ENCODE measurements at places on chromosomes 16 and 17.
A peak's percentile ranks its signal among the peaks of the same experiment; 100 is the strongest.

GRCh38 chr17:72733619-72734282 is 358.7 kb downstream of the SLC39A11 start:
- DNase-seq: no peak

GRCh38 chr16:66933776-66934137 is 445 bp downstream of the CIAO2B start:
- no peak for DNase-seq

GRCh38 chr17:81121841-81122733 is 43.2 kb upstream of the PVALEF start:
- no peak for DNase-seq

DNA sequence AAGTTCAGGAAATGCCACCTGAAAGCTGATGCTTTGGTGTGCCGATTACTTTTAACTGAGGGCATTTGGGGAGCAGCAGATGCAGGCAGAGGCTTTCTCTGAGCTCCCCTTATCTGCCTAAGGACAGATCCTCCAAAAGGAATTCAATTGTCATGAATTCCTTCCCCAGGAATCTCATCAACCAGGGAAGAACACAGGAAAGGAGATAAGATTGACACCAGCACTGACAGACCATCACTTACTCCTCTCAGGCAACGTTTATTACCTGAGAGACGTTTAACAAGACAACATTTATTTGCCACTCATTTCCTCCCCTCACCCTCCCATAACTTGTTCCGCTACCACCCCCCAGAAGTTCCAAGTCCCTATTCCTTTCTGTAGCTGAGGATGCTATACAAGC is 17.6 kb upstream of the CDRT4 start:
- no peak for DNase-seq

DNA sequence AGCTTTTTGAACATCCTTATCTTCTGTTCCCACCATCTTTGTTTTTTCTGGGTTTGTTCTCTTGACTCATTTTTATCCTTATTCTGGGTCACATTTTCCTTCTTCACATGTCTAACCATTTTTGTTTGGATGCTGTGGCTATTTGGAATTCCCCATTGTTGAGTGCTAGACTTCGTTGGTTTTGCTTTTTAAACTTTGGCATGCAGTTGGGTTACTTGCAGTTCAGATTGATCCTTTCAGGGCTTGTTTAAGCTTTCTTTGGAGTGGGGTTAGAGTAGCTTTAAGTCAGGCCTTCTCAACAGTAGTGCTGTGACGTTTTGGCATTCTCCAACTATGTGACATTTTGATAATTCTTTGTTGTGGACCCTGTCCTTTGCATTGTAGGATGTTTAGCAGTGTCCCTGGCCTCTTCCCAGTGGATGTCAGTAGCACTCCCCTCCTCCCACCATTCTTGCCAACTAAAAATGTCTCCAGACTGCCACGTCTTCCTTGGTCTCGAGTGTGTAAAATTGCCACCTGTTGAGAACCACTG is 21.1 kb downstream of the PRMT7 start:
- DNase-seq: peak; percentile 23

DNA sequence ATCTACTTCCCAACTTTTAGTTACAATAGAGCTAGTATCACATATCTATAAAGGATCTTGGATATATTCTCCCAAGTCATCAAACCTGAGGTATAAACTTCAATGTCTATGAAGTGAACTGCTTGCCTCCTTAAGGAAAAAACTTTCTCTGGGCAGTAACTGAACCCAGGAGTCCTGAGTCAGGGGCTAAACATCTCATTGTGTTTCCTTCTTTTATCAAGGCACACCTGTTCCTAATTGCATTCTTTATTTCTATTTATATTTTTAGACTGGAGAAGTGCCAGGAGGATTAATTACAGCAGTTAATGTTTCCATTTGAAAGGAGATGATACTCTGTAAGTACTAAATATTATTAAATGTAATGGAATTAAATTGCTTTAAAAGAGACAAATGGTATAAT is 98.6 kb downstream of the CDH8 start:
- DNase-seq: no peak

DNA sequence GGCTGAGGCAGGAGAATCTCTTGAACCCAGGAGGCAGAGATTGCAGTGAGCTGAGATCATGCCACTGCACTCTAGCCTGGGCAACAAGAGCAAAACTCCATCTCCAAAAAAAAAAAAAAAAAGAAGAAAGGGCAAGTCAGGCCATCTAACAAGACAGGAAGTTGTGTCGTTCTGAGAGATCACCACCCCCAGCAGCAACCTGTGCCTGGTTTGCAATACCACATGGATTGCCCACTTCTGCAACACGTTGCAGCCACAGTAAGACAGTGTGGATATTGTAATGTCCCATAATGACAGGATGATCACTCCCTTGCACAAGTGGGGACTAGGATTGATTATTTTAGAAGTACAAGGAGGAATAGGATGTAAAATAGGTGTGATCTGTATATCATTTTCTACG is 3.4 kb upstream of the KRTAP2-4 start:
- DNase-seq: no peak

DNA sequence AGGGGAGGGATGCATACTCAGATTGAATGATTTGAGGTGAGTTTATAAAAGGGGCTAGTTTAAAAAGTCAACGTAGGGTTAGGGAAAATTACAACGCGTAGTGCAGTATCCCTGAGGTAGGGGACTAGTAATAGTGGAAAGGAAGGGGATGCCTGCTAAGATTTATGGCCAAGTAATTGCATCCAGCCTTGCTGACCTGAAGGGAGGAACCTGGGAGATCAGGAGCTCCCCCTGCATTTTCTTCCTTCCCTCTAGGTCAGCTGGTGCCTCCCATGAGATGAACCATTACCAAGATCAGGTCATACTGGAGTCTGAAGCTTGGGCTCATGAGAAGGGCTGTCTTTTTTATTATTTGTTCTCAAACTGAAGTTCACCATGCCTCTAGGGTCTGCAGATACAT is 606.6 kb downstream of the TMEM114 start:
- no peak for DNase-seq

DNA sequence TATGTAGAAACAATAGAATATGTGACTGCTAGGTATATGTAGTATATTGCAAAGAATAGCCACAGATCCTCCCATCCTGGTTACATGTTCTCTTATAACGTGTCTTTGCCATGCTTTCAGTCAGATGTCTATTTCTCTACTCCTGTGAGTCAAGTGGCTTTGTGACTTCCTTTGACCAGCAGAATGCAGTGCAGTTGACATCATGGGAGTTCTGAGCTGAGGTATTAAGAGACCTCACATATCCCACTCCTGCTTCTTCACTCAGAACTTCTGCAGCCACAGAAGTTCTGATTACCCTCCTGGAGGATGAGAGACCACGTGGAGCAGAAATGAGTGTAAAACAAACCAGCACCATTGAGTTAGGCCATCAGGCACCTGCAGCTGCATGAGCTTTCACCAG is 222.5 kb downstream of the PRKCA start:
- no peak for DNase-seq

GRCh38 chr17:79483842-79484241 is 127.0 kb downstream of the RBFOX3 start:
- no peak for DNase-seq

DNA sequence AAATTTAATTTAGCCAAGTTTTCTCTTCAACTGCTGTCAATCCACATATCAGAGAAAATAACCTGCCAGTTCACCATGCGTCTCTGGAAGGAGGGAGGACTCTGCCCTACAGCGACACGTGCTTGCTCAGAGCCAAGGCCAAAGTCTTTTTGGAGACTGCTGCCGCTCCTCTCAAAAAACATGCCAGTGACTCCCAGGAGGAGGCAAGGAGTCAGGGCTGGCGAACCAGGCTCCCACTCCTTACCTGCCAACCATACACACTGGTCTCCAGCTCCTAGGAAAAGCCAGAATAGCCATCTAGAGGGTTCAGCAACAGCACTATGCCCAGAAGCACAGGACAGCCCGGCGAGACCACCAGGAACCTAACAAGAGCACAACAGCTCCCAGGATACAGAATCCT is 73.0 kb downstream of the ANKRD11 start:
- DNase-seq: no peak

- no peak for DNase-seq
These were observed 191.6 kb downstream of the CPPED1 start for GRCh38 chr16:12611916-12612597.

- DNase-seq: no peak
These were observed 13.5 kb downstream of the MAPT start for GRCh38 chr17:45907750-45908395.

DNA sequence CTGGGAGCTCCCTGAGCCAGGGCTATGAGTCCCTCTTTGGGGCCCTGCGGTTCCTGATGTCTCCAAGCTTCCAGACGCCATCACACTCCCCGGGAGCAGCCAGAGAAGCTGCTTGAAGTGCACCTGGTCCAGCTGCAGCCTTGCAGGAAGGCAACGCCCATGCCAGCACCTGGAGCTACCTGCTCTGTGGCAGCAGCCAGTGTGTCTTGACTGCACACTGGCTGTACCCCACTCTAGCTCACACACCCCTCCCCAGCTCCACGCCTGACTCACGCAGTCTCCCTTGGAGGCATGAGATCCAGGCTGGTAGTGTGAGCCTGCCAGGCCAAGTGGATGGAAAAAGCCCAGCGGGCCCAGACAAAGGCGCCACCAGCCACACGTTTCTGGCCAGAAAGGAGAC is 63.3 kb downstream of the USP32 start:
- DNase-seq: no peak

- DNase-seq: no peak
These were observed 5.0 kb upstream of the LASP1 start for GRCh38 chr17:38864636-38865398.

GRCh38 chr16:72983241-72983640 is 64.7 kb downstream of the ZFHX3 start:
- DNase-seq: no peak

- no peak for DNase-seq
These were observed 55.0 kb downstream of the CNGB1 start for GRCh38 chr16:57915811-57916488.

- DNase-seq: no peak
These were observed 423 bp upstream of the ASGR2 start for GRCh38 chr17:7114875-7115614.

DNA sequence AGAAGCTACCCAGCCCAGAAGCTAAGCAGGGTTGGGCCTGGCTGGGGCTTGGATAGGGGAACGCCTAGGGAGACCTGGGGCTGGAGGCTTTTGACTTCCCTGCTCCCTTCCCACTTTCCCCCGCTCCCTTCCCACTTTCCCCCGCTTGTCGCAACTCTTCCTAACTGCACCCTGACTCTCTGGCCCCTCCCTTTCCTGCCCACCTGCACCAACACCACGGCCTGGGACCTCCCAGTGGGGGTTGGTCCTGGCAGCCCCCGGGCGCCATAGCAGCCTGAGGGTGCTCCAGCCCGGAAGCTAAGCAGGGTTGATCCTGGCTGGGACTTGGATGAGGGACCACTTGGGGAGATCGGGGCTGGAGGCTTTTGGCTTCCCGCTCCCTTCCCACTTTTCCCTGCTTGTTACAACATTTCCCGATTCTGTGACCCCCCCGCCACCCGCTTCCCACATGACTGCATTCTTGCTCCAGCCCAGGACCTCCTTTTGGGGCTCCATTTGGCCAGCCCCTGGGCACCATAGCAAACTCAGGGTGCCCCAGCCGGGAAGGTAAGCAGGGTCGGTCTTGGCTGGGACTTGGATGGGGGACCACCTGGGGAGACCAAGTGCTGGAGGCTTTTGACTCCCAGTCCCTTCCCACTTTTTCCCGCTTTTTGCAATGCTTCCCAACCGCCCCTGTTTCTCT is 2287.0 kb downstream of the TP53TG3F start:
- DNase-seq: no peak

- no peak for DNase-seq
These were observed 5.6 kb downstream of the MMD start for GRCh38 chr17:55416000-55416399.

DNA sequence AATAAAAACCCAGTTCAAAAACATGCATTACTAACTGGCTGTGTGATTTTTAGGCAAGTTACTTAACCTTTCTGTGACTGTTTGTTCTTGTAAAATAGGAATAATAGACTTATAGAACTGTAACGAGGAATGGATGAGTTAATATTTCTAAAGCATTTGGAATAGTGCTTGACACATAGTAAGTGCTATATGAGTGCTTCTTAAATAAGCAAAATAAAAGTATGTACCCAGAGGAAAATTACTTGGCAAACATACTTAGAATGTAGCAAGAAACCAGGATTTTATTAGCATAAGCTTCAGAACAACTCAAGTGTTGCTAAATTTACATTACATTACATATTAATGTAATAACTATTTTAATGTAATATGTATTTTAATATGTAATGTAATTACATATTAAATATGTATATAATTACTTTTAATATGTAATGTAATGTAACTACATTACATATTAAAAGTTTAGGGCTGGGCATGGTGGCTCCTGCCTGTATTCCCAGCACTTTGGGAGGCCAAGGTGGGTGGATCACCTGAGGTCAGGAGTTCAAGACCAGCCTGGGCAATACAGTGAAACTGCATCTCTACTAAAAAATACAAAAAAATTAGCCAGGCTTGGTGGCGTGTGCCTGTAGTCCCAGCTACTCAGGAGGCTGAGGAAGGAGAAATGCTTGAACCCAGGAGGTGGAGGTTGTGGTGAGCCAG is 14.2 kb downstream of the NFAT5 start:
- peak; percentile 67 for DNase-seq

DNA sequence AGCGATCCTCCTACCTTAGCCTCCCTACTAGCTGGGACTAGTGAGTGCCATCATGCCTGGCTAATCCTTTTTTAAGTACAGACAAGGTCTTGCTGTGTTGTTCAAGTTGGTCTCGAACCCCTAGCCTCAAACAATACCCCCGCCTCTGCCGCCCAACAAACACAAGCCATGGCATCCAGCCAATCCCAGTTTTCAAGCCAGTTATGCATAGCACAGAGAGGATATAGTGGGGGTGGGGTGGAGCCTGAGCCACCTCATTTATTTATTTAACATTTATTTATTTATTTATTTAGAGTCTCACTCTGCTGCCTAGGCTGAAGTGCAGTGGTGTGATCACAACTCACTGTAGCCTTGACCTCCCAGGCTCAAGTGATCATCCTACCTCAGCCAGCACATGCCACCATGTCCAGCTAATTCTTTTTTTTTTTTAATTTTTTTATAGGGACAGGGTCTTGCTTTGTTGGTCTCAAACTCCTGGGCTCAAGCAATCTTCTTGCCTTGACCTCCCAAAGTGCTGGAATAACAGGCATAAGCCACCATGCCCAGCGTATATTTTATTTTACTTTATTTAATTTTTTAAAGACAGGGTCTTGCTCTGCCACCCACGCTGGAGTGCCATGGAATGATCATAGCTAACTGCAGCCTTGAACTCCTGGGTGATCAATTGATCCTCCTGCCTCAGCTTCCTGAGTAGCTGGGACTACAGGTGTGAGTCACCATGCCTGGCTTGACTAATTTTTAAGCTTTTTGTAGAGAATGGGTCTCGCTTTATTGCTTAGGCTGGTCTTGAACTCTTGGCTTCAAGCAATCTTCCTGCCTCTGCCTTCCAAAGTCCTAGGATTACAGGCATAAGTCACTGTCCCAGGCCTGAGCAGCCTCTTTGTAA is 26.2 kb upstream of the KLHL11 start:
- no peak for DNase-seq

- no peak for DNase-seq
These were observed 52.3 kb upstream of the ARL6IP1 start for GRCh38 chr16:18853694-18854093.

GRCh38 chr16:20515688-20516090 is 60.5 kb downstream of the ACSM2B start:
- no peak for DNase-seq

GRCh38 chr16:3752984-3753383 is 35.7 kb upstream of the TRAP1 start:
- no peak for DNase-seq

All from lung (tissue), 17 donors.